ENCODE measurements at places on chromosomes 3 and 15.

DNA sequence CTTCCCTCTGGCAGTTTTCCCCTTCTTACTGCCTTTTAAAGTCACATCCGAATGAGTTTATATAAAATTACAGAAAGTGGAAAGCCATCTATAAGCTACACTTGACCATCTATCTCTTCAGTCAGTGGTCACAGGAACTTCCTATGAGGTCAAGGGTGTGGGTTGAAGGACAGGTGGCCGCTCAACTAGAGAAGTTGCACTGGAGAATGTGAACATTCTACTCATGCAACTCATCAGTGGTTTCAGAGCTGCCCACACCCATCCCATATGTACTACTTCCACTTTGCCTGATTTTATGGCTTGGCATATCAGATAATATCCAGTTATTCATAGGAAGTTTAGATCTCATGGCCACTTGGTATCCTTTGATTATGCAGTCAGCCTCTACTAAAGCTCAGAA lies 57.4 kb upstream of the TMEM158 start:
- no peak for DNase-seq

DNA sequence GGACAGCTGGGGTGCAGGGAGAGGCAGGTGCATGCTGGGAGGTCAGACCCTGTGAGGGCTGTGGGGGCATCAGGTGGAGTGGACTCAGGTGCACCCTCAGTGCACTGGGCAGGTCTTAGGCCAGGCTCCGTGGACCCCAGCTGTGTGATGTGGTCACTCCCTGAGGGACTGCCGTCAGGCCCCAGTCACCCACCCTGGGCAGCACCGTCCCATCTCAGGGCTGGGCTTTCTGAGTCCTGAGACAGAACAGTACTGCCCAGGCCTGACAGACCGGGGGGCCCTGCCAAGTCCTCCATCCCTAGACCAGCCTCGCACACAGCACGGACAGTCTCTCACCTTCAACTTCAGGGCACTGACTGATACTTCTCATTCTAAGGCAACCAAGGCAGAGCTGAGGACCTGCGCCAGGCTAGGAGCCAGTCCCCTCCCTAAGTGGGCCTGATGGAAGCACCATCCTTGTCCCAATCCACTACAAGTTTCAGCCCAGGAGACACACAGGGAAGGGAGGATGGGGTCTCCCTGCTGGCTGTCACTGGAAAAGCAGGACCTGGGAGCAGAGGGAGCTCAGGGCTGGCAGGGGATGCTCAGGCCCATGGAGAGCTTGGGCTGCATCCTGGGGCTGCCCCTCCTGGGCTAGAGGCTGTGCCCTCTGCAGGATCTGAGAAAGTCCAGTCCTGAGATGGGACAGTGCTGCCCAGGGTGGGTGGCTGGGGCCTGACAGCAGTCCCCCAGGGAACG lies 86.3 kb downstream of the LMLN start:
- DNase-seq: no peak

GRCh38 chr15:66895794-66896453 lies 169.5 kb upstream of the SMAD3 start:
- no peak for DNase-seq

DNA sequence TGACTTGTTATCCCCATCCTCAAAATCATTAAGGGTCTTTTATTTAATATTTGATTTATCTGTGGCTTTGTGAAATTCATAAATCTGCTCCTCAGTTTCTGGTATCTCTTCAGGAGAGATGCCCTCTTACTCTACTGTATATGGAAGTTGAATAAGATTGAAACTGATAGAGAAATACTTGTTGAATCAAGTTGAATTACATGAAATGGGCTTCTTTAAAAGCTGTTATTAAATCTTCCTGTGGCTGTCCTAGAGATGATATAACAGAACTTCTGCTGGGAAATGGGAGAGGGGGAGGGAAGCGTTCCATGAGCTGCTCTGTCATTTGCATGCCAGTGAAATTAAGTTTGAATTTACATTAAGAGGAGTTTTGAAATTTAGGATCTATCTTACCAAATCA lies 494.4 kb upstream of the TPRG1 start:
- DNase-seq: no peak

DNA sequence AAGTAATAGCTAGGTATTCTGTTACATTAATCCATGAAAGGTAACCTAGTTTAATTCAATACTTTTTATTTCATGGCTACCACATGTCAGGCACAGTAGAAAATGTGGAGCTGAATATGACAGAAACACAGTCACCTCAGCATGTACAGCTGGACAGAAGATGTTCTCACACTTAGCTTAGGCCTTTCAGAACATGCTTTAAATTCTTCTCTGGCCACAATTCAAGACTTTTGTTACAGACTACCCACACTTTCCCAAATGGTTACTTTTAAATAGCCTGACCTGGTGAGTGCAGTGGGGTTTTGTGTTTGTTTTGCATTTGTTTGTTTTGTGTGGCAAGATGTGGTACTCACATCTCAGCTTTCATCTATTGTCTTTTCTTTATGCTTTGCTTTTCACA lies 1079.5 kb downstream of the IGSF11 start:
- no peak for DNase-seq

DNA sequence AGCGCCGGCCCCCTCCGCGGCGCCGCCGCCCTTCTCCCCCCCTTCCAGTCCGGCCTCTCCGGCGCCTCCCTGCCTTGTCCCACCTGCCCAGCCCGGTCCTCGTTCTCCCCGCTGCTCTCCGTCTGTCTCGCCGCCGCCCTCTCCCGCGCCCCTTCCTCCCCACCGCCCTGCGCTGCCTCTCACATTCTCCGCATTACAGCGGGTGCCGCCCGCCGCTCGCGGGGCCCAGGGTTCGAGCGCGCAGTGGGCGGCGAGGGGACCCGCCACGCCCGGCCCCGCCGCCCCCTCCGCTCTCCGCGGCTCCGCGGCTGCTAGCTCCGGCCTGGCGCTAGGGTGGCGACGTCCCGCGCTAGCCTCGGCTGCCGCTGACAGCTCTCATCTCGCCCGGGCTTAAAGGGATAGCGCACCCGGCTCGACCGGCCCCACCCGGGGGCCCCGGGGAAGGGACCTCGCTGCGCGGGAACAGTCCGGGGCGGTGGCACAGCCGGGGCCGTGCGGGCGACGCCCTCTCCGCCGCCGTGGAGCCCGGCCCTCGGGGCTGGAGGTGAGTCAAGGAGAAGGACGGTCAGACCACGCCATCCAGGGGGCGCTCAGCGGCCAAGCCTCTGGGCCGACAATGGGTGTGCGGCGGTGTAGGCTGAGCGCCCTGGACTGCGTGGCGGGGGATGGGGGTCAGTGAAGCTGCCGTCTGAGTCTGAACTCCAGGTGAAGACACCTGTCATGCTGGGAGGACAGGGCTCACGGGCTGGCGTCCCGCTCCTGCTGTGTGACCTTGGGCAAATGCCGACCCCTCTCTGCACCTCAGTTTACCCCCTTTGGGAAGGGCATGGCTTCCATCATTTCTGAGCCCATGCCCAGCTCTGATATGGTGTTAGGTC lies 187.4 kb upstream of the LINGO1 start:
- no peak for DNase-seq

- DNase-seq: no peak
Observed at GRCh38 chr3:107797586-107797985, 274.8 kb downstream of the BBX start.

- no peak for DNase-seq
Observed at GRCh38 chr3:120773932-120774331, 31.4 kb downstream of the GTF2E1 start.

DNA sequence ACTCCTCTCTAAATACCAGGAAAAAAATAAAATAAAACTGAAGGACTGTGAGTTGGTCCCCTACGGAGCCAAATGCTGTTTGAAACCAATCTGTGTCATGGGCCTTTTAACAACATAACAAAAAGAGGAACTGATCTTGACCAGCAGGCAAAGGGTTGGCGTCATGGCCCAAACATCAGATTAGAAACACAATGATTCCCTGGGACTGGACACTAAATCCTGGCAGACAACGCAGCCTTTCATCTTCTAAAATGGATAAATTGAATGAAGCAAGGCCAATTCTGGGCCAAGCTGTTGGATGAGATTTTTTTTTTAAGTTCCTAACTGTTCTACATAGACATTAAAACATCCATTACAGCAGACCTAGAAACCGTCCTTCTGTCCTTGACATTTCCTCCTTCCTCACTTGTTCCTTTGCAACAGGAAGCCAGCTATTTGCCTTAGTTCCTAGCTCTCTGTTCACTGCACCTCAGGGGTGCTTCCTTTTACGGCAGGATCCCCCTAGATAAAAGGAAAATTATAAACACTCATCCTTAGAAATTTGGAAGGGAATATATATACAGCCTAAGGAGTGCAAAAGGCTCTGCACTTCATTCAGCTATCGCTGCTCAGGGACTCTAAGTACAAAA lies 21.6 kb upstream of the TAFA4 start:
- DNase-seq: no peak

DNA sequence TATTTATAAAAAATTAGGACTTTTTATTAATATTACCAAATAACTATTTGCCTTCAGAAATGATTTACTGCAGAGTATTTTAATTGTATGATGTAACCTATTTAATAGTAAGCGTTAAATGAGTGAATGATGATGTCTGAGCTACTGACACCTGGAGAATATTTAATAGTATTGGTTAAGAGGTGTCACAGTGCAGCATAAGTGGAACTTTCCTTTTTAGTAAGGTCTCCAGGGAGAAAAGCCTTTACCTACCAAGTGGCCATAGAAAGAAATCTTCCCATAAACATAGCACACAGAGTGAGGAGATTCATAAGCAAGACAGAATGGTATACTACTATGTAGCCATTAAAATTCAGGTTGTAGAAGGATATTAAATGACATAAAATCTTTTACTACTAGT lies 441.7 kb downstream of the TBL1XR1 start:
- DNase-seq: no peak

DNA sequence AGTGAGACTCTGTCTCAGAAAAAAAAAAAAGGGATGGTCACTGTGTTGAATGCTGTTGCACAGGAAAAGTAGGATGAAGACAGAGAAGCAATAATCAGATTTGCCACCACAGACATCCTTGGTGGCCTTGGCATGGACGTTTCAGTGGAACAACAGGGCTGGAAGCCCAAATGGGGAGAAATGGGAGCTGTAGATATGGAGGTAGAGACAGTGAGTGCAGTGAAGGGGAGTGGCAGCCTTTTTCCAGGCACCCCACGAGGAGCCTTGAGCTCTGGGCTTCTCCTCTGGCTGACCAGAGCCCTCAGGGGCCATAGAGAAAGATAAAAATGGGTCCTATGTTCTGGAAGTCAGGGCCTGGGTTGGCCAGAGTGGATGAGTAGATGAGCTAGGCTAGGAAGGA lies 12.3 kb upstream of the DOCK3 start:
- DNase-seq: no peak

- peak; percentile 80 for DNase-seq
Observed at GRCh38 chr3:124248471-124249028, 256.6 kb upstream of the ROPN1 start.

- no peak for DNase-seq
Observed at GRCh38 chr3:128493570-128494366, 767 bp upstream of the GATA2 start.

GRCh38 chr3:71454512-71455403 lies 128.8 kb downstream of the FOXP1 start:
- no peak for DNase-seq

GRCh38 chr3:170055209-170055608 lies 17.4 kb downstream of the GPR160 start:
- peak; percentile 21 for DNase-seq

DNA sequence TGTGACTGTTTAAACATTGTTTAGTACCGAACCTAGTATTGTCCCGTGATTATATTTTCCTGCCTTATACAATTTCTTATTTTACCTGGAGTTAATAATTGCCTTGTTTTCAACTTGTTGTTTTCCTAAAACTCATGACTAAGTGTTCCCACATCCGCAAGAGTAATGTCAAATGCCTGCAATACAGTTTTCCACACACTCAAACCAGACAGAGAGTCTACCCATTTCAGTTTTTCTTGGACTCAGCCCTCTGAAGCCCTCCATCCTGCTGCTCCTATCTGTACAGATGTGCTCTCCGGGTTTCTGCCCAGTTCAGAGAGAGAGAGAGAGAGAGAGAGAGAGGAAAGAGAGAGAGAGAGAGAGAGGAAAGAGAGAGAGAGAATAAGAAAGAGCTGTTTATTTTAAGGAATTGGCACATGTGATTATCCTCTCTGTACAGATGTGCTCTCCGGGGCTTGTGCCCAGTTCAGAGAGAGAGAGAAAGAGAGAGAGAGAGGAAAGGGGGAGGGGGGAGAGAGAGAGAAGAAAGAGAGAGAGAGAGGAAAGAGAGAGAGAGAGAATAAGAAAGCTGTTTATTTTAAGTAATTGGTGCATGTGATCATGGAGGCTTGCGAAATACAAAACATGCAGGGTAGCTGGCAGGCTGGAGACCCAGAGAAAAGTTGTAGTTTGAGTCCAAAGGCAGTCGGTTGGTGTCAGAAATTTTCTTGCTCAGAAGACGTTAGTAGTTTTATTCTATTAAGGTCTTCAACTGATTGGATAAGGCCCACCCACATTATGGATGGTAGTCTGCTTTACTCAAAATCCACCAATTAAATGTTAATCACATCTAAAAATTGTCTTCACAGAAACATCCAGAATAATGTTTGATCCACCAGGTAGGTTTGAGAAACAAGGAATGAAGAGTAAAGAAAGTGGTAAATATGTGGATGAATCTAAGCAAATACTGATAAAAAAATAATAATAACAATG lies 104.1 kb upstream of the GOLGA8J start:
- DNase-seq: peak; percentile 21

DNA sequence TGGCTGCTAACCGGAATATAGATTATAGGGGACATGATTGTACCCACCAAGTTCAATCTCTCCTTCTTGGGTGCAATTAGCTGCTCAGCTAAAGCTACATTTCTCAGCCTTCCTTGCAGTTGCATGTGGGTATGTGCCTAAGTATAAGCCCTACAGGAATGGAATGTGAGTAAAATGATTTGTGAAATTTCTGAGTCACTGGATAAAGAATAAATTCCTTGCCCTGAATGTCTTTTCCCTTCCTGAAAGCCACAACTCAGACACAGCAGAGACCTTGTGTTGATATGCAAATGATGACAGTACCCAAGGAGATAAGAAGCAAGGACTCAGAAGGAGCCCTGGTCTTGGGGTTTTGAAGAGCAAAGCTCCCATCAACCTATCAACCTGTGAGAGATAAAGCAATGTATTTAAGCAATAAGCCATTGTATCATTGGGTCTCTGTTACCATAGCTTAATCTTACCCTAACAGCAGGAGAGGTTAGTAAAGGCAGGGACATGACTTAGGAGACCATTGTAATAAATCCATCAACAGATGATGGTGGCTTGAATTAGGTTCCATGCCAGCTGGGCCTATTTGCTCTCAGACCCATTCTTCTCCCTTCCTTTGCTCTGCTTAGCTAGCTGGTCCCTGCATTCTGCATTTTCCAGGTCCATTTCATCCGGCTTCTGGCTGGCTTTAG lies 25.6 kb upstream of the ZNF280D start:
- DNase-seq: peak; percentile 85

DNA sequence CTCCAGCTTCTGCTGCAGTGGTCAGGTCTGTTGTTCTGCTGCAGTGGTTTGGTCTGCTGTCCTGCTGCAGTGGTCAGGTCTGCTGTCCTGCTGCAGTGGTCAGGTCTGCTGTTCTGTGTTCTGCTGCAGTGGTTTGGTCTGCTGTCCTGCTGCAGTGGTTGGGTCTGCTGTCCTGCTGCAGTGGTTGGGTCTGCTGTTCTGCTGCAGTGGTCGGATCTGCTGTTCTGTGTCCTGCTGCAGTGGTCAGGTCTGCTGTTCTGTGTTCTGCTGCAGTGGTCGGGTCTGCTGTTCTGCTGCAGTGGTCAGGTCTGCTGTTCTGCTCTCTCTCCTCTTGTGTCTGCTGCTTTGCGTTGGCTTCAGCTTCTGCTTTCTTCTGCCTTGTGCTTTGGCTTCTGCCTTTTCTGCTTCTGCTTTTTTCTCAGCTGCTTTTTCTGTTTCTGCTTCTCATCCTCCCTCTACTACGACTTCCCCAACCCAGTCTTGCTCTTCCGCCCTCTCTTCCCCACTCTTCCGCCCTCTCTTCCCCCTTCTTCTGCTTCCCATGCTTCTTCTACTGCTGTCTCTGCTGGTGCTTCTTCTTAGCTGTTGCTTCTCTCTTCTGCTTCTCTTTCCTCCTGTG lies 50.7 kb downstream of the FAM43A start:
- DNase-seq: no peak

Measured in AG10803 (cell line).